Thoracic aorta (tissue), 2 donors: ENCODE measurements at places on chromosomes 2 and 18. TPM values are rescaled to one million over a fixed set of nuclear protein-coding genes. Genes with fewer than 3 reads are reported as not detected.

- DNase-seq: no peak
Observed at GRCh38 chr2:173828189-173829142, 136.7 kb downstream of the SP3 start.

The SERPINB11 gene
- total RNA-seq: not detected

DNA sequence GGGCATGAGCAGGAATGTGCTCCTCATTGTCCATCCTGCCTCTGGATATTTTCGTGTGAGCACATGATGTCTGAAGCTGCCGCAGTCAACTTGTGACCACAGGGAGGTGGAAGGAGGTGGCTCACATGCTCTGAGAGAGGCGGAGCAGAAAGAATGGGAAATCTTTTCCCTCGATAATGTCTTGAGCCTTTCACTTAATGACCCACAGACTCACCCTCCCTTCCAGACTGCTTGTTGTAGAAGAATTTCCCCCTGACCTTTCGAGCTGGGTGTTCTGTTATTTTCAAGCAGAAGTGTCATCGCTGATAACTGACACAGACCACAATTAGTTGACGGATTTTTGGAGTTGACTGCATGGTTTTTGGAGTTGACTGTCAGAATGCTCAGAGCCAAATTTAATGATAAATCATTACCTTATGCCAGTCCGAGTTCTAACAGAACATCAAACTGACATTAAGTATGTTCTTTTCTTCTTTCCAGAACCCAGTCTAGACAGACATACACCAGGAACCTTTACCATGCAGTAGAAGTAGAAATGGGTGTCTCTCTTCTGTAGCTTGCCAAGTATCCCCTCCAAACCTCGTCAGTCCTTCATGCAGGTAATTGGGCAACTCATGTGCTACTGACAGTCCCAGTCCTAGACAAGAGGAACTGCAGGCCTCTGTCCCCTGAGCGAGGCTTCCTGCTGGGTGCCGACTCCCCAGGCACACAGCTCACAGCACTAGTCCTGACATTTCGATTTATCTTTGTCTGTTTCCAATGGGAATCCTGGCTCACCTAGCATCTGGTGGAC is 29.4 kb upstream of the RTTN start:
- no peak for DNase-seq

DNA sequence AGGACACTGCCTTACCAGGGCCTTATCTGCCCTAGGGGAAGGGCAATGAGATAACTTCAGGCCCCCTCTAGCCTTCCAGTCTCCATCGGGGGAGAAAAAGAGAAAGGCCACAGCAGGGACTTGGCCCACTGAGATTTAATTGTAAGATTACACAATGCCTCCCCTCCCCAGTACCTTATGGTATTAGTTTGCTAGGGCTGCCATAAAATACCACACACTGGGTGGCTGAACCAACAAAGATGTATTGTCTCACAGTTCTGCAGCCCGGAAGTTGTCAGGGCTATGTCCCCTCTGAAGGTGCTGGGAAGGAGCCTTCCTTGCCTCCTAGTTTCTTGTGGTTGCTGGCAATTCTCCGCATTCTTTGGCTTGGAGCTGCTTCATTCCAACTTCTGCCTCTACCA is 34.8 kb upstream of the SPATA3 start:
- DNase-seq: no peak

- DNase-seq: no peak
Observed at GRCh38 chr2:184849516-184849915, 251.2 kb downstream of the ZNF804A start.

DNA sequence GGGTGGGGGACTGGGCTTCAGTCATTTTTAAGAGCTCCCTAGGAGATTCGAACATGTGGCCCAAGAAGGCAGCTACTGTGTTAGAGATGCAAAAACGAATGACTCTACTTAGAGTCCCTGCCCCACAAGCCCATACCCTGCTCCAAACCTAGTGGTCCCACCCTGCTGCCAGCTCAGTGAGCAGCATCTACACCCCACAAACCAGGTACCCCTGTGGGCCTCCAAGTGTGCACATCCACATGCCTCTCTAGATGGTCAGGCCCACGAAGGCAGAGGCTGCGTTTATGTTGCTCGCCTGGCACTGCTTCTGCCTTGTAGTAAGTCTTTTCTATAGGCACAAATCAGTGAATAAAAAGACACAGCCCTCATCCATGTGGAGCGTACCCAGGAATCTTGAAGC is 112.6 kb downstream of the PDCL3 start:
- DNase-seq: no peak

- DNase-seq: no peak
Observed at GRCh38 chr2:197232010-197232409, 78.6 kb downstream of the ANKRD44 start.

The CAVIN2 gene
- 14.9 TPM for total RNA-seq

- DNase-seq: no peak
Observed at GRCh38 chr2:20433946-20434553, 12.8 kb upstream of the RHOB start.

The NEU4 gene
- 22.0 TPM for total RNA-seq

GRCh38 chr2:102667072-102667471 is 47.7 kb downstream of the SLC9A2 start:
- no peak for DNase-seq

- DNase-seq: no peak
Observed at GRCh38 chr2:10007435-10007834, 35.9 kb upstream of the KLF11 start.

- no peak for DNase-seq
Observed at GRCh38 chr2:10785260-10785659, 27.3 kb downstream of the PDIA6 start.

DNA sequence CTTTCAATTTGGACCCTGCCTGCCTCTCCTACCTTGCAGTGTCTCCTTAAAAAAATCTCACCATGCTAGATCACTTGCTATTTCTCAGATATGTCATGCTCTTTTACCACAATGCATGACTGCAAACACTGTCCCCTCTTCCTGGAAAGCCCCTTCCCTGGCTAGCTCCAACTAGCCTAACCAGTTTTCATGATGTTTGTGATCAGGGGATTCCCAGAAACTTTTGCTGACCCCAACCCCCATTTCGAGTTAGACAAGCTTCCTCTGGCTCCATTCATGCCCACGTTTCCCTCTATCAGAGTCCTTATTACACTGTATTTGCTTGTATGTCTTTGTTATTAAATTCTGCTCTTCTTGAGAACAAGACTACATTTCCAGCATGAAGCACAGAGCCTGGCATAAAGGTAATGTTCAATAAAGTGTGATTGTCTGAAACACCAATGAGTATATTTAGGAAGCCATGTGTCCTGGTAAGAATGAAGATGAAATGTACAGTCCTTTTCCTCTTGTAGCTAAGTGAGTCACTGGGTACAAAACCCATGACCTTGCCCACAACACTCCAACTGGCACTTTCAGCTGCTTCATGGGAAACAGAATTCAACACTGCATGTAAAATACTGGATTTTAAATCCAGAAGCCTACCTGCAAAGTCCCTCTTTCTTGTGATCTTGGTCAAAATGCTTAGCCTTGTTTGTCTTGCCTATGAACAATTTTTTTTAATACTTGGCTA is 62.0 kb upstream of the ATL2 start:
- DNase-seq: no peak

DNA sequence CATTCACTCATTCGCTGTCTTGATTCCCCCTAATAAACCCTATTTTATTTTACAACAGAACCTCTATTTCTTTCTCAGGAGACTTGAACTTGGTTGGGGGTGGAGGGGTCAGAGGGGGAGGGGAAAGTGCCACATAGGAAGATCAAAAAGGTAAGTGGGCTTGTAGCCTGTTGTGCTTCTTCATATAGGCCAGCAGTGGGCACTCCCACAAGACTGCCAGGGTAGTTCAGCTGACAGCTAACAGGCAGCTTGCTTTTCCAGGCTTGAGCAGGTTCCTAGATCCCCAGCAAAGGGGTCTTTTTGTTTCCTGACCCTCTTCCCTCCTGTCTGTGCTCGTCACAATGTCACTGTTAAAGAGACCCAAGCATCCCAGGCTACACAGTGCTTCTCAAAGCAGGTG is 829 bp upstream of the KIAA2012 start:
- no peak for DNase-seq

GRCh38 chr18:48785091-48785614 is 165.6 kb downstream of the SMAD7 start:
- DNase-seq: no peak

DNA sequence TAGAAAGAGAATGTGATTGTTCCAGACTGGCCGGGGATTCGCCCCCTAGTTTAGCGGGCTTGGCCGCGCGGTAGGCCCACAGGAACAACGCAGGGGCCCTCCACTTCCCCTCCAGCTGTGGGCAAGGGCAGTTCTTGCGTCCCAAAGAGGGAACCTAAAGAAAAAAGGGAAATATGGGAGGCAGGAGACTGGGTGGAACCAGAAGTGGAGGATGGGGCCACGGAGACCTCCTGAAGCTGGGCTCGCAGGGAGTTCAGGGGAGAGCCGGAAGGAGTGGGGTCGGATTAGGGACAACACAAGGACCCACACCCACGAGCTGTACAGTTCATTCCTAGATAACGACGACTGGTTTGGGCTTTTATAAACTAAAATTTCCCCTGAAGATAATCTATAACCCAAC is 18.2 kb downstream of the GNLY start:
- no peak for DNase-seq

DNA sequence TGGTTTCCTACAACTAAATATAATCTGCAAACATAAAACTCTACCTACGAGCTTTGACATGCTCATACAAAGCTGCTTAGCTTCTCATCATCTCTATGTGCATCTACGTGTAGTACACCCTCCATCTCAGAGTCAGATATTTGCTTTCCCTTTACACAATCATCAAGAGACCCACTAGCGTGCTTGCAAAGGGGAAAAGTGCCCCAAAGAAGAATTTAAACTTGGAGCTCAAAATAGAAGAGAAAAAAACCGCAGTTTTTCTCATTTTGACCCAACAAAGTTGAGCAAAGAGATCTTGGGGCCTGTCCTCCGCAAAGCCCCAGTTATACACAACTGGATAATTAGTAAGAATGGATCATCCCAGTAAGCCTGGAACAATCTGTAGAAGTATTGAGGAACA is 104.1 kb downstream of the PAX3 start:
- DNase-seq: no peak

- no peak for DNase-seq
Observed at GRCh38 chr2:144582651-144583380, 62.9 kb upstream of the ZEB2 start.

DNA sequence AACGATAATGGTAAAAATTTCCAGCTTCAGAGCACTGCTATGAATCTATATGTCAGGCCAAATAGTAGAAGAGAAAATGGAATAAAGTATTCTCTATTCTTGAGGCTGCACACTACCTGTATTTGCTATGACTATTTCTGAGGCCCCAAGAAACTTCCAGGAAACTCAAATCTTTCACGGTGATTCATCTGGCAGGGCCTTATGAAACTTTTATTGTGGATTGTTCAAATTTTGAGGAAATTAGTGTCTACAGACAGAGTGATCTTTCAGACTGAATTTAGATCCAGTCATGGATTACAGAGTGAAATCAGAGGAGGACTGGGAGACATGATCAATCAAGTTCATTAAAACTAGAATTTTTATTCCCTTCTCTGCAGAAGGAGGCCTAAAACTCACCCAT is 4.1 kb upstream of the VSNL1 start:
- DNase-seq: no peak

GRCh38 chr2:212465456-212465855 is 73.1 kb downstream of the ERBB4 start:
- DNase-seq: no peak

DNA sequence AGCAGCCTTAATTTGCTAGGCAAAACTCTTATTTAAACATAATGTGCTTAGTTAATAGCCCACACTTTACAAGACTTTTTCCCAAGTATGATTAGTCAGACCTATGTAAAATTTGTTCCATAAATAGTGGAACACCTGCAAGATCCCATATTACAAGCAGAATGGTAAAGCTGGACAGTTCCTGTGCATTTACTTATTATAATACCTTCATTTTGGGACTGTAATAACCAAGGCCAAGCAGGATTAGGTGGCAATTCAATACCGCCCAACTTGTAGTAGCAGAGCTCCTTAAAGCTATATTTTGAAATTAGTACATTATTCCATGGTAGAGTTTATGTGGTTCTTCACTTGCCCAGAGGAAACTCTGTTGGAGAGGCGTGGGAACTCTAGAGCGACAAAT is 431.5 kb upstream of the MMADHC start:
- no peak for DNase-seq

GRCh38 chr18:26710470-26711096 is 154.9 kb downstream of the AQP4 start:
- no peak for DNase-seq

DNA sequence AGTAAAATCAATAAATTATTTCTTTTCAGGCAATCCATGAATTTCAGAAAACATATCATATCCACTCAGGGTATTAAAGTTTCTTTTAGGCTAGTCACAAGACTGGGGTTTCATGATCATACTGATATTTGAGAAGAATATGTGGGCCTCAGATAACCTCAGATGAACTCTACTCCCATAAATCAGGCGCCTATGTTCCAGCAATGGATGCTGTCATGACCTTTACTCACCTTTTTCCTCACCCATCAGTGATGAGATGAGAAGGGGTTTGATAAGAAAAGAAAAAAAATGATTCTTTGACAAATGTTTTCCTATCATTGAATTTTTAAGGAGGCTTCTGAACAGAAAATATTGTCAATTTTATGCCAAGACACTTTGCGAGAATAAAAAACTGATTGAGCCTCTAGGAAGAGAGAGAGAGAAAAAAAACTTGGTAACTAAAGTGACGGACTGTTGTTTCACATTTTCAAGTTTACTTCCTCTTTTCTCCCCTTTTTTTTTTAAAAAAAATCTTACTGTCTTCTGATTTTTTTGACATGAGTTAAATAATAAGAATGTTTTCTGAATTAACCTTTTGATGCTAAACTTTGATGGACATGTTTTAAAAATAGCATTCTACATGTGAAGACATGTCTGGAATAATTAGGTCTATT is 309.1 kb upstream of the MAP2 start:
- DNase-seq: no peak

The PDE11A gene
- total RNA-seq: 0.28 TPM

GRCh38 chr2:172297531-172297930 is 129.9 kb upstream of the ITGA6 start:
- no peak for DNase-seq

DNA sequence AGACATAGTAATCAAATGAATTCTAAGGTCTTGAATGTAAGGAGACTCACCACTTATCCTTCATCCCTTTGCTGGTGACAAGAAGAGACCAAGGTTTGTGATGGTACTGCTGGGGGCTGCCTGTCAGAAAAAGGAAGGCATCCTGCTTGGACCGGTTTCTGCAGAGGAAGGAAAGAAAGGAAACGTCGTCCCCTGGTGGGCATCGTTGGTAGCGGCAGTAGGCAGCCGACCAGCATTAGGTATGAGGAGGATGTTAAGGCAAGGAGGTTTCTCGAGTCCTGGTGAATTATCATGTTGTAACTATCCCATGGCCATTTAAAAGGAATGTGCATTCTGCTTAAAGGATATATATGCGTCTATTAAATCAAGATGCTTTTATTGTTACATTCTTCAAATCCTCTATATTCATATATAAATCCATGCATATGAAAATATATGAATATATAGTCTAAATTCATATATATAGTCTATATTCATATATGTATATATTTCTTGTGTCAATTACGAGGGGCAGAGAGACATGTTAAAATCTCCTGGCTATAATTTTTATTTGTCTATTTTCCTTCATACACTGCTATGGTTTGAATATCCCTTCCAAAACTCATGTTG is 94.4 kb upstream of the TGFA start:
- no peak for DNase-seq

The SCYGR5 gene
- total RNA-seq: not detected

GRCh38 chr2:149315461-149315860 is 14.9 kb upstream of the LYPD6 start:
- no peak for DNase-seq

- no peak for DNase-seq
Observed at GRCh38 chr2:2808551-2809058, 477.5 kb upstream of the MYT1L start.
